Stimulated activated CD8-positive, alpha-beta memory T cell treated with anti-CD3 and anti-CD28 coated beads, Interleukin-15, amount 100 ng/mL, for 24 hours (primary cell): ENCODE measurements at places on chromosomes 12 and 14.

DNA sequence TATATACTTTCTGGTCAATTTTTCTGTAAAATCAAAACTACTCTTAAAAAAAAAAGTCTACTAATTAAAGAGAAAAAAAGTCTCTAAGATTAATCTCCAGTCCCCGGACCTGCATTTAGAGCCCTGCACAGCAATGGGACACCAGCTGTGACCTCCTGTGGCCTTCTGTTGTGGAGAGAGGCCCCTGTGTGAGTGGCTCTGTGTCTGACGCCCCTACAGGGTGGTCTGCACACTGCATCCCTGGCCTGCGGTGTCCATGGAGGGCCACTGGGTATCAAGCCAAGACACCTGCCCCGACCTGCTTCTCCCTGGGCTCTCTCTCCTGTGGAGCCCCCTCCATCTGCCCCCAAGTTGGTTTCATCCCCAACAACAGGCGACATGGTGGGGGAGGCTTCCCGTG lies 248.0 kb upstream of the DIO3 start:
- no peak for DNase-seq

DNA sequence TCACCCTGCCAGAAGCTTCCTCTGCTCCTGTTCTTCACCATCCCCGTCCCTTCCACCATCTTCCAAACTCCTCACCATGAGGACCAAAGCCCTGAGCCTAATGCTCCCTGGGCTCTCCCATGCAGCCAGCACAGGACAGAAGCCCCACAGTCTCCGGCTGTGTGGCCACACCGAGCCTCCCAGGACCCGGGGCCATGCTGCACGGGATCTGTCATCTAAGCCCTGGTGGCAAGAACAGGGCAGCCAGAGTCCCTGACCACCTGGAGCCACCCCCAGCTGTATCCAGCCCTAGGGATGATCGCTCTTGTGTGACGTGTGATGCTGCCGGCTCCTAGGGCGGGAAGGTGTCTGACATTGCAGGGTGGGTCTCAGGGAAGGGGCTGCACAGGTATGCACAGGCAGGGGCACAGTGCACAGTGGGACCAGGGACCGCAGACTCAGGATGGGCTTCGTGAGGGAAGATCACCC lies 8.1 kb downstream of the TMEM179 start:
- DNase-seq = no peak

DNA sequence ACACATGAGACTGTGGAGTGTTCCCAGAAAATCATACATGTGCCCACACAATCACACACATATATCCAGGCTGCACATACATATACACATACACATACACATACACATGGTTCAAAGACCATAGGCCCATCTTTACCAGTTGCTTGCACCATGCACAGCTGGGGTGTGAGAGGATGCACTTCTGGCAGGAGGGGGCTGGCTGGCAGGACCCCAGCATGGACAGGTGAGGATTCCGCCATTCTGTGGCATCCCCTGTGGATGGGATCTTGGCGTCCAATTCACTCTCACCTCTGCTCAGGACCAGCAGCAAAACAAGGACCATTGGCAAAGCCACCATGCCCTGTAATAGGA lies 7.0 kb downstream of the ITGB7 start:
- DNase-seq = no peak

DNA sequence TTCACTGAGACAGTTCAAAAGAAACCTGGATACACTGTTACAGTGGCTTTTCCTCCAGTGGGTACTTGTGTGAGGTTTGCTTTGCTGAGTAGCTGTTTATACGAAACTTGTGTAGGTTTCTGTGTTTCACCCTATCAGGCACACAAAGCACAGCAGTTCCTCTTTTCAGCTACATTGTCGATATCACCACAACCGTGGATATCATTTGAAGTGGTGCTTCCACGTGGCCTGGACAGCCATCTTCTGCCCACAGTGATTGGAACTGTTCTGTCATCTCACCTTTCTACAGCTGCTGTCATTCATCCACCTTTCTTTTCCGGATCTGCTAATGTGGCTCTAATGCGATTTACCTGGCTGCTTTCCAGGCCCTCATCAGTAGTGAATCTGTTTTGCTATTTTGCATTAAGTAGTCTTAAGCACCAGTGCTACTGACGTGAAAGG lies 368.8 kb downstream of the SYT1 start:
- DNase-seq = no peak

DNA sequence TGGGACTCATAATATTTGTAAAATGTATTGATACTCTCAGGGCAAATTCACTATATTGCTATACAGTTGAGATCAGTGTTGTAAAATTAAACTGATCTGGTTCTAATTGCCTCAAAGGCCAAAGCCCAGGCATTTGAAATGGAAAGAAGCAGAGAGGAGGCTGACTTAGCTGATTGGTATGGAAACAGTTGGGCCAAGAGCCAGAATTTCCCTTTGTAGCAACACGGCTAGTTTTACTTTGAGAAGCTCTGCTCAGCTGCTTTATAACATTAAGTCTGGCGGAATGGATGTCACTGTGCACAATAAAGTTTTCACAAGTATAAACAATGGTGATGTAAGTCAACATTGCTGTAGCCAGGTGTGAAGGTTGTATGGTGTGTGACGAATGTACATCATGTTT lies 186.4 kb downstream of the MSRB3 start:
- no peak for DNase-seq

- DNase-seq = no peak
These were observed 54.6 kb upstream of the OAS1 start for GRCh38 chr12:112852127-112852526.

DNA sequence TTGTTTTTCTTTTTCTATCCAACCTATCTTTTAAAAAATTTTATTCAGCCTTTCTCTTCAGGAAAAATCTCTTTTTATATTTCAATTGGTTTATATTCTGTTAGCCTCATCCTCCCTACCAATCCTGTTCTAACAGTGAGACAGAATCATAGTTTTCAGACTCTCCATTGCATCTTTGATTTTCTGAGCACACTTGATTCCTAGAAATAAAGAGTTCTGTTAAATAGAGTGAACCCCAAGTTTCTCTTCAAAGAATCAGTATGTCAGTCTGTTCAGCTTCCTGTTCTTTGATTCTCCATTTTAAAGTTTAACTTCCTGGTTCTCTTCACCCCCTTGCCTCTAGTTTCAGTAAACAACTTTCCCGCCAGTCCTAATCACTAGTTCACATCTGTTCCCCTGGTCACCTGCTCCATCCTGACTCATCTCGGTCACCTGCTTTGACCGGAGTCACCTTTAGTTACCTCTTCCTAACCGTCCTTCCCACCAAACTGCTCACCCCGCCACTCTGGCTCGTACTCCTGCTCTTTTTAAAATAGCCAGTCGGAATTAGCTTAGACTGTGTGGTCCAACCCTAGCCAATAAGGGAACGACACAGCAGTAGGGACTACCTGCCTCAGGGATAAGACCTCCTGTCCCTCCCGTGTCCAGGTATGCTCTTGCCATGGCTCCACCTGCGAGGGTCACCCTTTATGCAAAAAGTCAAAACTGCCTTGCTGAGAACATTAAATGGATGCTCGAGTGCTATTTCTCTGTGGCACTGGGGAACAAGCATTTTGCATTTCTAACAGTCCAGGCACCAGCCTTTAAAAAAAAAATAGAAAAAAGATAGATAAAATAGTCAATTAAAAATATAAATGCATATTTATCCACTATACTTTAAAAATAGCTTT lies 48.4 kb downstream of the DDX51 start:
- DNase-seq = no peak

- no peak for DNase-seq
These were observed 53.7 kb downstream of the GALNT4 start for GRCh38 chr12:89470741-89471509.

DNA sequence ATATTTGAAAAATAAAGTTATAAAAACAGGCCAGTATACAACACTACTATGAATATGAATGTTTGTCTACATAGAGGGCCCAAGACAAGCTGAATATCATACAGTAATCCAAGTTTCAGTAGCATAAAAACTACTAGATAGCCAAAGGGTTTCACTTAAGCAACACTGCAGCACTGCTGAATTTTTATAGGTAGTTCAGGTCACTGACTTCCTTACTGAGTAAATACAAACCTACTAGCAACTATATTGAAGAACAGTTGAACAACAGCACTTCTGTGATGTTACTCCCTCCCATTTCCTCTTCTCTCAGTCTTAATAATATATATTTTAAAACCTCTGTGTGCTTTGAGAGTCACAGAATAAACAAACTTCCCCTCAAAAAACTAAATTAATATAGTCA lies 42.7 kb downstream of the GTF2A1 start:
- DNase-seq = no peak
